ENCODE measurements at places on chromosomes 5 and 9. TPM values are rescaled to one million over a fixed set of nuclear protein-coding genes. Genes with fewer than 3 reads are reported as not detected.

SECISBP2 gene
- 77.7 TPM for polyA plus RNA-seq

HMGCS1 gene
- polyA plus RNA-seq, result 152 TPM

CLK4 gene
- 18.1 TPM for polyA plus RNA-seq

PCDHB9 gene
- 0.45 TPM for polyA plus RNA-seq

GPR151 gene
- polyA plus RNA-seq, result not detected

NPR3 gene
- not detected for polyA plus RNA-seq

GHR gene
- 0.09 TPM for polyA plus RNA-seq

OLFM1 gene
- 24.5 TPM for polyA plus RNA-seq

SPATA31D1 gene
- not detected for polyA plus RNA-seq

CDK9 gene
- polyA plus RNA-seq, result 49.7 TPM

IL9 gene
- polyA plus RNA-seq, result not detected

FCHO2 gene
- polyA plus RNA-seq, result 6.4 TPM

PKN3 gene
- 6.7 TPM for polyA plus RNA-seq

C9orf153 gene
- polyA plus RNA-seq, result 0.24 TPM

ZNF354B gene
- polyA plus RNA-seq, result 9.2 TPM

TRUB2 gene
- 29.4 TPM for polyA plus RNA-seq

Measured in GM23338 (cell line).